H9 (cell line): ENCODE measurements at places on chromosomes 7 and 10. TPM values are rescaled to one million over a fixed set of nuclear protein-coding genes. Genes with fewer than 3 reads are reported as not detected.

Gene CDHR1
- 6.4 and 6.6 TPM in 2 replicates for total RNA-seq

- DNase-seq: peak; percentile 65
These were observed 100.2 kb downstream of the ACTR3B start for GRCh38 chr7:152859781-152860191.

DNA sequence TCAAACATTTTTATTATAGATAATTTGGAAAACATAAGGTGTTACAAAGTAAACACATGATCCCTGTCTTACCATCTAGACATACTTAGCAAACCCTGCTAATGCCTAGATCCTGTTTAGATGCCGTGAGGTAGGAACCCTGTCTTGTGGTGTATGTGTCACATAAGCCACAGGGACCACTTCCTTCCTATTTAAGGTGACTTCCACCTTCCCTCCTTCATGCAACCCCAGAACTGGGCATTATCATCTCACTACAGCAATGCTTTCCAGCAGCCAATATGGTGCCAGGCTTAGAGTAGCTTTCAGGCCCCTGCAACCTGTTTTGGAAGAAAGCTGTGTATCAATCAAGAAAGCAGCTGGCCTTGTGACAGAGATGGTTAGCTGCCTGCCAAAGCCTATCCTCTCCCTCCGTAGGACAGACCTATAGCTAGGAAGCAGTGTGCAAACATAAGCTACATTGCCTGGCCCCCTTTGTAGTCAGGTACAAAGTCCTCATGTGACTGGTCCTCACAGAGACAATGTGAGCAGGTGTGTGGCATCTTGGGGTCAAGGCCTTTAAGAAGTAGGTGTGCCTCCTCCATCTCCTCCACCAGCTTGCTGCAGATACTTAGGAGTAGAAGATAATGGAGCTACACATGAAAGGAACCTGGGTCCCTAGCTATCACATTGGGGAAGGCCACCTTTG, 146.8 kb downstream of the SPAG6 start:
- DNase-seq: no peak

Gene PON1
- total RNA-seq: 0.15 and 0.90 TPM in 2 replicates

Gene CDHR3
- 3.3 and 3.8 TPM in 2 replicates for total RNA-seq

Gene KAZALD1
- 2.9 and 3.6 TPM in 2 replicates for total RNA-seq

Gene GPRIN2
- 10.1 and 10.5 TPM in 2 replicates for total RNA-seq

- no peak for DNase-seq
These were observed 127.8 kb downstream of the SH3PXD2A start for GRCh38 chr10:103727546-103727963.

- DNase-seq: no peak
These were observed 40.4 kb downstream of the HDAC9 start for GRCh38 chr7:18535810-18536415.

GRCh38 chr7:73978661-73979563, 49.1 kb upstream of the ELN start:
- peak; percentile 84 for DNase-seq

- no peak for DNase-seq
These were observed 229.7 kb upstream of the KCND2 start for GRCh38 chr7:120043250-120043649.

DNA sequence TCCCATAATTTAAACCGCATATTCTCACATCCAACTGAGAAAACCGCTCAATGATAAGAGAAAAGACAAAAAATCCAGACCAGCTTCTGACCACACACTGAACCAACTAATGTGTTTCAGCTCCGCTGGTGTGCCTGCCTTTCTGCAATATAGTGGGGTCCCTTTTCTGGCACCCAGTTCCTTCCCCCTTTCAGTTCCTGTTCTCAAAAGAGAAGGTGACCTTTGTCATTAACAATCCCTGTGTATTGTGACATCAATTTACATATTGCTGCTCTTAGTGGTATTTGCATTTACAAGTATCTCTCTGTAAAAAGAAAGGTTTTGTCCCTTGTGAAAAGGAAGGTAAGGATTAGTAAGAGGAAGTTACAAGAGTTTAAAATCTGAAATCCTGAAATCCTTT, 1.4 kb downstream of the PPP1R17 start:
- DNase-seq: no peak

GRCh38 chr10:89201345-89202032, 5.6 kb downstream of the CH25H start:
- DNase-seq: no peak

- no peak for DNase-seq
These were observed 30.1 kb upstream of the PRTFDC1 start for GRCh38 chr10:24982319-24983112.

DNA sequence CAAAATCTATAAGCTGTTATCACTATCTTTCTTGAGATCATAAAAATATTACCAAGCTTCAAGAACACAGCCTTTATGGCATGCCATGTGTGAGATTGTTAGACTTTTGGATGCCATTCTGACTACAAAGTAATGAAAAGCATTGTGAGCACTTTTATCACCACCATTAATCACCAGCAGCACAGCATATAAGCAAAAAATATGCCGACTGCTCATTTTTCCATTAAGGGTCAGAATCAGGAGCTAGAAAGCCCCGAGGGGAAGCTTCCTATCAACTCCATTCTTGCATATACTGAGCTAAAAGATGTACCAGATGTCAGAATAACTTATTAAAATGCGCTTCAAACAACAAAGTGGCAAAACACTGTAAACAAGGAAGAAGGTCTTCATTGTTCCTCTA, 114.3 kb downstream of the LMBR1 start:
- DNase-seq: no peak

Gene CRPPA
- 1.6 and 1.9 TPM in 2 replicates for total RNA-seq

- no peak for DNase-seq
These were observed 46.9 kb upstream of the MXI1 start for GRCh38 chr10:110160522-110160921.

Gene MYL10
- total RNA-seq: 0.50 TPM in 1 of 2 replicates, not detected in the other

DNA sequence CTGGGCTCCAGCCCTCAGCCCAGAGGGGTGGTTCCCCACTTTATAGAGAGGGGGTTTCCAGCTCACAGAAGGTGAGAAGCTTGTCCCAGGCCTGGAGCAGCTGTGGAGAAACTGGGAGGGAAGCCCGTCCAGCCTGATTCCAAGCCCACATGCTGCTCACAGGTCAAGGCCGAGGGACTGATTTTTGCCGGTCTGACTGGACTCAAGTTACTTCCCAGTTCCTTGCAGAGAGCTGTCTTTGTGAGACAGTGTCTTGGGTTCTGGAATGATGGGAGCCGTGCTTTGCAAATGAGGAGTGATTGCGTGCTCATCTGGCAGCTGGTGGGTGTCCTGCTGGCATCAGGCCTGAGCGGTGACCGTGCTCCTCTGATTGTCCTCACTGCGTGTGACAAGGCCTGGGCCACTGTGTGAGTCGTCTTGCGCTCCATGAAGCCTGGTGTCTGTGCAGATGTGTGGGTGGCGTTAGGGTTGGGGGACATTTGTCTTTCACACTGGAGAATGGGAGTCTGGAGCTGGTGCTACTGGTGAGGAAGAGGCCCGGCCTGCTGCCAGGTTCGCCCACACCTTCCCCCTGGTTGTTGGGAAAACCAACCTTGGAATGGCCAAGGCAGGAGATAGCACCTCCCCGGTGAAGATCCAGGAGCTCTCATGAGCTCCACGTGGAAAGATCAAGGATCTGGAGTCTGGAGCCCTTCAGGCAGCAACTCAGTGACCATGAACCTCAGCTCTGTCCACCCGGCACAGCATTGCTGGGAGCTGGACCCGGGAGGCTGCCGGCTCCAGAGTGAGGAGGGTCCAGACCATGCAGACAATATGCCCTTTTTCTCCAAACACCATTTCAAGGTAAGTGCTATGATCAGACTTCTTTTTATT, 129.6 kb downstream of the SMURF1 start:
- DNase-seq: no peak

GRCh38 chr10:77926566-77927401, at the start of gene DLG5:
Gene DLG5, minus strand, starts transcription at chr10:77926755. Its CDS starts 235 bp downstream, at chr10:77926520.
- peak; percentile 45 for DNase-seq

Gene ADCY1
- 18.7 and 21.6 TPM in 2 replicates for total RNA-seq

DNA sequence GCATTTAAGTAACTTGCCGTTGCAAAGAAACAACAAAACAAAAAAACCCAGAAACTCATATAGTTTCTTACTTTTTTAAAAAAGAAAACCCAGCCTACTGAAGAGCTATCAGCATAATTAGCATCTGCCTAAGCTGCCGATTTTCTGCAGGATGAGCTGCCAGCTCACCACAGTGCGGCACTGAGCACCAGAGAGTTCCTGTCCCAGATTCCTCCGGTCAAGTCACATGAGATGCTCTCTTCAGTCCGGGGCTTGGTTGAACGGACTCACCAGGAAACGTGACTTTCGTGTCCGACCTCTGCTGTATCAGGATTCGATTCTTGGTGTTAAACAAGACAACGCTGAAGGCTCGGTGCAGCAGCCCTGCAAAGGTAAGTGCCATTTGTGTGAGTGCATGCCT, 3.2 kb downstream of the IDI2 start:
- no peak for DNase-seq

Gene LDB3
- total RNA-seq: 0.17 and 0.18 TPM in 2 replicates

GRCh38 chr7:86991771-86992191, 67.7 kb downstream of the ELAPOR2 start:
- DNase-seq: no peak

Gene GJD4
- total RNA-seq: not detected in 2 replicates

DNA sequence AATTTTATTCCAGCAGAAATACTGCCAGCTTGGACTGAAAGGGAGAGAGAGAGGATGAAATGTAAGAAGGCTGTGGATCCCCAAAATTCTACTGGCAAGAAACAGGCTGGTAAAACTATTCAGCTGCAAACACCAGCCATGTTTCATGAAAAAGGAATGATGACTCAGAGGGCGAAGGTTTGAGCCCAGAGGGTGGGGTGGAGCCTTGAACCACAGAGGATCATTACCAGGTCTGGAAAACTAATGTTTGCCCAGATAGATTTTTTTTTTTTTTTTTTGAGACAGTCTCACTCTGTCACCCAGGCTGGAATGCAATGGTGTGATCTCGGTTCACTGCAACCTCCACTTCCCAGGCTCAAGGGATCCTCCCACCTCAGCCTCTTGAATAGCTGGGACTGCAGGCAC, 41.7 kb upstream of the NRF1 start:
- no peak for DNase-seq

GRCh38 chr10:132036153-132036886, 29.4 kb upstream of the JAKMIP3 start:
- peak; percentile 40 for DNase-seq

Gene ARMS2
- total RNA-seq: not detected in 2 replicates

DNA sequence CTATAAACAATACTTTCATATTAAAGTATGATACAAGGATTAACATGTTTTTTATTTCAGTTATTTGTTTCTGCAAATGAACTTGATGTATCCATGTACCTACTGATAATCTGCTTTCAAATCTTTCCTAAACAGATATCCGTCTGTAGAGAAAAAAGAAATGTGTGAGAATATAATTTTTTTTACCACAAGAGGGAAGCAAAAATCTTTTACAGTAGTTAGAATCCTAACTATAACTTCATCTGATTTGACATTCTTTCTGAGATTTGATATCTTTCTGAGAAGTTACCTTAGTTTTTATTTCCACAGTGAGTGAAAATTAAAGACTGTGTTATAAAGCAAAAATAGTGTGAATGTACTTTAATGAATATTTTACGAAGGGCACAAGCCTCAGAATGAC, 203.9 kb upstream of the PCLO start:
- DNase-seq: no peak

Gene TPST1
- 12.5 and 15.9 TPM in 2 replicates for total RNA-seq

Gene PRRT4
- 0.15 and 0.24 TPM in 2 replicates for total RNA-seq

GRCh38 chr7:109868215-109868860, 1222.6 kb upstream of the LRRN3 start:
- no peak for DNase-seq

DNA sequence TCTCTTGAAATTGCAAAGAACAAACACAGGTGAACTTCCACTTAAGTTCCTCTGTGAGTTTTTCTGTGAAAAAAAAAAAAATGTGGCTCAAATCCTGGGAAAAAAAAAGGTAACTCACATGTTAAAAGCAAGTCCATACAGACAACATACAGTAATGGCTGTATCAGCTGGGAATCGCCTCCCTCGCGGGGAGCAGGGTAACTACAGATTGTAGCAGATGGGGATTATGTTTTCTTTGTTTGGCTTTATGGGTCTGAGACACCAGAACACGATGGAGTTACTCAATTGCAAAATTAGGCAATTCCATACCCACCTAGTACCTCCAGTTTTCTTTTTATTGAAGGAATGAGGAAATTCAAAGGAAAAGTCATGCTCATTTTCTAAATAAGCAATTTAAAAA, 42.3 kb downstream of the FEZF1 start:
- DNase-seq: no peak

DNA sequence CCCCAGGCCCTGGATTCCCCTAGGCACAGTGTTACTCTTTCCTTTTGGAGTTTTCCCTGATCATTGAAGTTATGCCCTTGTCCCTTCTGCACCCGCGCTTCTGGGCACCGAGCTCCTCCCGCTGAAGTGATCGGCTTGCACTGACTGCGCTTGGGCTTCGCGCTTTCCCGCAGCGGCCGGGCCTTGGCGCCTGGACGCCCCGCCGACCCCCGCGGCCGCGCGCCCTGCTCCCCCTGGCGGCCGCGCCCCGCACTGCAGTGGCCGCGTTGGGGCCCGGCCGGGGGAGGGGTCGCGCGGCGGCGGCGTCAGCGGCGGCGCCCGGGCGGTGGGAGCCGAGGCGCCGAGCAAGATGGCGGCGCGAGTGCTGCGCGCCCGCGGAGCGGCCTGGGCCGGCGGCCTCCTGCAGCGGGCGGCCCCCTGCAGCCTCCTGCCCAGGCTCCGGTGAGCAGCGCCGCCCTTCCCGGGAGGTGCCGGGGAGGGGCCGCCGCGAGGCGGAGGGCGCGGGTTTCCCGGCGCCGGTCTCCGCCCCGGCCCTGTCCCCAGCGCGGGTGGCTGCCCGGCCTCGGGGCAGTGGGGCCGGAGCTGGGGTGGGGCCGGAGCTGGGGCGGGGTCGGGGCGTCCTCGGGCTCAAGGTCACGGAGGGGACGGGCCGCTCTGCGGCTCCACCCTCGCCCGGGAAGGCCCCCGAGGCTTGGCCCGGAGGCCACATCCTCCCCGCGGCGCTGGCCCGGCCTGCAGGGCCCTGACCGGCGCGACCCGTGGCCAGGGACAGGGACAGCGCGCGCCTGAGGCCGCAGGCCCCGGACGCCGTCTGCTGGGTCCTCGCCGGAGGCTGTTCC, at the start of gene NIPSNAP2:
Gene NIPSNAP2 (plus strand): TSS at position 325 of the 839 bp plus-strand sequence. CDS start 25 bp downstream, at position 350.
- peak; percentile 72 for DNase-seq

- no peak for DNase-seq
These were observed 161.0 kb downstream of the HERPUD2 start for GRCh38 chr7:35533902-35534301.

- DNase-seq: no peak
These were observed 176.6 kb downstream of the TPK1 start for GRCh38 chr7:144659211-144659610.
